Fibroblast of mammary gland (primary cell): ENCODE measurements at places on chromosomes 6 and 20.
A peak's percentile ranks its signal among the peaks of the same experiment; 100 is the strongest.

GRCh38 chr6:121437851-121438651 is 2.6 kb downstream of the GJA1 start:
- DNase-seq = peak; percentile 60

DNA sequence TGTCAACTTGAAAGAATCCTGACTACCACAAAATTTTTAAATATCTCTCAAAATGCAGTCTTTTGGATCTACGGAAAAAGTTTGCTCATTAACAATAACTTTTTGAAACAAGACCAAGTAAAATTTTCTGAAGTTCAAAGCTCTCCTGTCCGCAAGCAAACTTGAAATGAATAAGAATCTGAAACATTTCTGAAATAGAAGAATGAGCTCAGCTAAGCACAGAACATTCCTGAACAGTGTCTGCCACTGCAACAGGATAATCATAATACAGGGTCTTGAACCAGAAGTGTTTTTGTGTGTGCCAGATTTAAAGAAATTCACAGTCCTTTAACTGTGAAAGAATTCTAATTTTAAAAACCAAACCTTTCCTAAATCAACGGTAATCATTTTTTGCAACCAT is 49.1 kb upstream of the TASP1 start:
- no peak for DNase-seq

GRCh38 chr6:118042855-118043254 is 135.8 kb downstream of the SLC35F1 start:
- DNase-seq = no peak

- peak; percentile 31 for DNase-seq
These were observed 80.0 kb upstream of the RPS6KA2 start for GRCh38 chr6:166707045-166707444.

GRCh38 chr6:108165714-108166663 is at the start of gene NR2E1:
NR2E1 (plus strand) TSS chr6:108166022; CDS start chr6:108166766, 744 bp downstream.
- DNase-seq = peak; percentile 22

DNA sequence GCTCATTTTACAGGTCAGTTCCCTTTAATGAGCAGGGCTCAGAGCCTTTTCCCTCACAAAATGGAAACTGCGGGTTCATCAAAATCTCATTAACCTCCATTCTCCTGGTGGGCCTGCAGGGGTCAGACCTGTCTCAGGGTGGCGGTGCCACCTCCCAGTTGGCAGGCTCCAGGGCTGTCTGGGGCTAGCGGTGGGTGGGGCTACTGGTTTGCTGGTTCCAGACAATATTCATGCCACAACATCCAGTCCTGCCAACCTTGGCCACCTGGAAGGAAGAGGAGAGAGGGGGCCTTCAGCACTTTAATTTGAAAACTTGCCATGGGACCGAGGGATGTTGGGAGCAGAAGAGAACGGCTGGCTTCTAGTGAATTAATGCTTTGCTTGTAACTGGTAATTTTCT is 41.9 kb upstream of the CTNNBL1 start:
- peak; percentile 22 for DNase-seq

DNA sequence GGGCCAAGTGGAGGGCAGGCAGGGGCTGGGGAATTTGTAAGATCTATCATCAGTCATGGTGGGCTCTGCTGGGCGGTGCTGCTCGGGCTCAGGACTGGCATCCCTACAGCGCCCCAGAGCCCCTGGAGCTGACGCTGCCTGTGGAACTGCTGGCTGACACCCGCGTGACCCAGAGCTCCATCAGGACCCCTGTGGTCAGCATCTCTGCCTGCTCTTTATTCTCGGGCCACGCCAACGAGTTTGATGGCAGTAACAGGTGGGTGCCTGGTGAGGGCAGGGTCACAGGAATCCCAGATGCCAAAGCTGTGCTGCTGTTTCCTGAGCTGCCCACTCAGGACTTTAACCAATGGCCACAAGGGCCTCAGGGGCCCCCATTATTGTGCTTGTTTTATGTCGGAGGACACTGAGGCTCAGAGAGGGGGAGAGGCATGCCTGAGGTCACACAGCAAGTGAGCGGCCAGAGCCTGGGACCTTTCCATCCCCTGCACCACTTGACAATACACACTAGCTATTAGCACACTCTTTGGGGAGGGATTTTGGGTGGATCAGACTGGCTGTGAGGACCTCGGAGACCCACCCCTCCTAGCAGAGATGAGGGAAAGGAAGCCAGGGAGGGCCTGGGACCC is 6.3 kb downstream of the BPIFB2 start:
- no peak for DNase-seq

DNA sequence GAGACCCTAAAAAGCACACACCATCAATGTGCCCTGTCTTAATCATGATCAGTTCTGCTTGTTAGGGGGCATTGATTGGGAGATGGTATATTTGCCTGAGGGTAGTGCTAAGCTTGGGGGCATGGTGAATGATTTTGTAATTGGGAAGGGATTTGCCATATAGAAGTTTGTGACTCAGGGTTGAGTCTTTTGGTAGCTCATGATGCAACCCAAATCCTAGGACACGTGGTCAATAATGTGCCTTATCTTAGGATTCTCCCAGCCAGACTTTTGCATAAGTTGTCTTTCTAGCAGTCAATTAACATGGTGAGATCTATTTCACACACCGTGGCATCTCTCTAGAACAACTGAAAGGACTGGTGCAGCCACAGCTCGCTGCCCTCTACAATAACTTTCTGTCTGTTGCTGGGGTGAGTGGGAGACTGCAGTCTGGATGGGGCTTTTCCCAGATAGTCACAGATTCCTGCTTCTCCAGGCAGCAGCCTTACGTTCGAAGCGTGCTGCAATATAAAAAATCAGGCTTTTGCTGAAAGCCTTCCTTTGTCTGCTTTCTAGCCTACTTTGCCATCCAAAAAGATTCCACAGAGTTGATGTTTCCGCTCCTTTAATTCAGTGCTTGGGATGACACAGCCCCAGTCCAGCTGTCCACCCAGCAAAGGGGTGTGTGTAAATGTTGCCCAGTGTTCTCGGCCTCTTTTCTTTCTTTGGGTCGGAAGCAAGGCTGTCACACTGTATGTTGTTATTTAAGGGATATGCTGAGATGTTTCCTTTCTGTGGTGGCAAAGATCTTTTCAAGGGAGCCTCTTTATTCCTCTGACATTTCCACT is 58.9 kb downstream of the ID4 start:
- DNase-seq = no peak

DNA sequence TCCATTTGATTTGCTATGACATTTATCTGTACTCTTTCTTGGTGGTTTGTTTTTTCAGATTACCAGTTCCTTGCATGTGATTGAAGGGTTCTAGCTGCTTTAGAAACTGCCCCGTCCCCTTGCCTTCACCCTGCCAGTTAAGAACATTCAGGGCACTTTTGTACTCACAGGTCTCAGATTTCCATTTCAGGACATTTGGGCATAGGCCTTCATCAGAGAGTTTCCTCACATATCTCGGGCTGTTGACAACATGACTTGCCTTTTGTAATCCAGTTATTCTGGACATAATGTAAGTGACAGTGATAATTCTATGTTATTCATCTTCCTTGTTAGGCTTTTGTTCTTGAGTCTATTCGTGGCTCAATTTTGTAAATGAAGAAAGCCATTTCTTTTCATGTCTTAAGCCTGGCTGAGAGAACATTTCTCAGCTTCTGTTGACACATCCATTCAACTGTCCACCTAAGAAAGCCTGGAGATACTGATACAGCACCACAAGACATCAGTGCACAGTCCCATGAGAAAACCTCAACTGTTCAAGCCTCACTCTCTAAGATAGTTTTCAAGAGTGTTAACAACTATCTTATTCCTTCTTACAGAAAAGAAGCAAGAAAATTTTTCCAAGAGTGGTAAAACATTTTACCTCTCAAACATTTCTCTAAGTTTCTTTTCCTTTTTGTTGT is 209.3 kb upstream of the SGK1 start:
- no peak for DNase-seq
